ENCODE measurements at places on chromosomes 3 and 15. TPM values are rescaled to one million over a fixed set of nuclear protein-coding genes. Genes with fewer than 3 reads are reported as not detected.
A peak's percentile ranks its signal among the peaks of the same experiment; 100 is the strongest.

The MTHFS gene
- 9.7 TPM for total RNA-seq

The COPS2 gene
- total RNA-seq, result 63.1 TPM

The GREM1 gene
- total RNA-seq, result 527 TPM

DNA sequence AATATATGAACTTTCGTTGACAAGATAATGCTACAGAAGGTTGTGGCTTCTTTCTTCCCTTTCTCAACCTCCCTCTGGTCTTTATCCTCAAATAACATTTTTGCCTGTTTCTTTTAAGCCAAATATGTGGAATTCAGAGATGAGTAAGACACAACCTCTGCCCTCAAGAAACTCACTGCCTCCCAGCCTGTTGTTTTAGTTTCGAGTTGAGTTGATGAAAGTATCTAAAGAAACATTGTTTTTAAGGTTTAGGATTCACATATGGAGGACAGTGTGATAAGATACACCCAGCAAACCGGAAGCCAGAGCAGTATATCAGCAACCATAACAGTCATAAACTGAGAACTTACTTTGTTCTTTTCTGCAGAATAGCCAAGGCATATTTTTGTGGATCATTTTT is 218.6 kb downstream of the THSD4 start:
- DNase-seq, result peak; percentile 89

Data from fibroblast of villous mesenchyme (primary cell).